Stimulated activated CD4-positive, alpha-beta T cell treated with anti-CD3 and anti-CD28 coated beads, Interleukin-15, amount 100 ng/mL, for 24 hours (primary cell): ENCODE measurements at places on chromosomes 16 and 17.
A peak's percentile ranks its signal among the peaks of the same experiment; 100 is the strongest.

DNA sequence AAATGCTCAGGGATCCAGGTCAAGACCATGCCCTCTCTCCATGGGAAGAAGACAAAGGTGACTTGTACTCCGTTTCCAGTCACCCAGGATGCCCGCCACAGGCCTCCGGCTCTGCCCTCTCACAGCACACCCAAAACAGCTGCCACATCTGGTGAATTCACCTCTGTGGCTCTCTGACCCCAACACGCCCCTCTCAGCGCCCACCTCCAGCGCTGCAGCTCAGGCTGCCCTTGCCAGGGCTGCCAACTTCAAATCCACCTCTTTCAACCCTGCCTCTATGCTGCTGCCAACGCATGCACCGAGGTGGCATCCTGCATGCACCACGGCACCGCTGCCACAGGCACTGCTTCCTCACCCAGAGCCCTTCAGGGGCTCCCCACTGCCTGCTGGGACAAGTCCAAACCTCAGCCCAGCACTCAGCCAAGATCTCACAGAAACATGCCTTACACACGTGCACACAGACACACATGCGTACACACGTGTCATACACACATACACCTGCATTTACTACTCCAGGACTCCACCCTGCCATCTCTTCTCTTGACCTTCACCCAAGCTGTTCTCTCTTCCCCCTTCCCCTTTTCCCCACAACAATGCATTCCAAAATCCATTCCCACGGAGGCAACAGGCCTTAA lies 7.5 kb downstream of the HID1 start:
- DNase-seq: no peak

DNA sequence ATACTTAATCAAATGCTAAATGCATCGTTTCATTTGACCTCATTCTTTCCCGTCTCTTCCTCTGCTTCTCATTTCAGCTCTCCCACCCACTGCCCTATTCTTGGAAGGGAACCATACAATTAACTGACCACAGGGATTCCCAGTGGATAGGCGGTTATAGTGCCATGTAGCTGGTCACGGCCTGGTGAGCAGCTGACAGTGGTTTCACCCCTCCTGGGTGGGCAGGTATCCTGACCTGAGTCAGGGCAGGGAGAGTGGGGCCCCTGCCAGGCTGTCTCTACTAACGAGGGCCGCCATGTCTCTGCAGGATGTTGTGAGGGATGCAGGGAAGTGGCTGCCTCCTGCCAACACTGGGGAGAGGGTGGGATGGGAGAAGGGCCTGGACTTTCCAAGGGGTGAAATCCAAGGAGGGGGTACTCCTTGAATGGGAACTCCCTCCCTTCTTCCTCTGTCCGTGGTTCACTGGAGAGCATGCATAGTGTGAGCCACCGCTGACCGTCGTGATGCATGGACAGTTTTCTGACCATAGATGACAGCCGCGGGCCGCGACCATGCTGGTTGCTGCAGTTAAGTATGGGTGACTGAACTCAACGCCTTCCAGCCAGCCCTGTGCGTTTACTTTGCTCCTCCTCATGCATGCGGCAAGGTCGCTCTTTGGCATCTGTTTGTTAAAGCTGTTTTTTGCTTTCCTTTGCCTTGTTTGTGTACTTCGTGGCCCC lies 95.9 kb downstream of the RPTOR start:
- DNase-seq: no peak

DNA sequence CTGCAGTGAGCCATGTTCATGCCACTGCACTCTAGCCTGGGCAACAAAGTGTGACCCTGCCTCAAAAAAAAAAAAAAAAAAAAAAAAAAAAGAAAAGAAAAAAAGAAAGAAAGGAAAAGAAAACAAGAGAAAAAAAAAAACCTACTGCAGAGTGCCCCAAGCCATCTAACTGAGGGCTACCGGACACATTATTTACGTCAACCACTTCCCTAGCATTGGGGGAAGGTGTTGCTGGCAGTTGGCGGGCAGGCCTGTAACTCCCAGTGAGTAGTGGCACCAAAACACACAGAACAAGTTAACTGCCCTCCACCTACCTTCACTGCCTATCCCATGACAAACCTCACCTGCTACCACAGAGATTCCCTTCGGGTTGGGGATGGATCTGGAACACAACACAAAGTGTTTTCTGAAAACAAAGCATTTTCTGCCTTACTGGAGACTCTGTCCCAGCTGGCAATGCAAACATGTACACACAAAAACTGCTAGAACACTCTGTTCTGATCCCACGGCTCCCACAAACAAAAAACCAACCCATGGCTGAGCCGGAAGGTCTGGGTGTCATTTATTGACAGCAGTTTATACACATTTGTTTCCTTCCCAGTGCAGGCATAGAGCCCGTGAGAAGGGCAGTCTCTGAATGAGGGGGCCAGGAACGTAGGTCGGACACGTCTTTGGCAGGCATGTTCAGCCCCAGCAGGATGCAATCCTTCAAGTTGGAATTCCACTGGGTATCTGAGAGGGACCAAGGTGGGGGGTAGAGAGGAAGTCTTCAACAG lies 11.0 kb downstream of the PHB1 start:
- DNase-seq: no peak

DNA sequence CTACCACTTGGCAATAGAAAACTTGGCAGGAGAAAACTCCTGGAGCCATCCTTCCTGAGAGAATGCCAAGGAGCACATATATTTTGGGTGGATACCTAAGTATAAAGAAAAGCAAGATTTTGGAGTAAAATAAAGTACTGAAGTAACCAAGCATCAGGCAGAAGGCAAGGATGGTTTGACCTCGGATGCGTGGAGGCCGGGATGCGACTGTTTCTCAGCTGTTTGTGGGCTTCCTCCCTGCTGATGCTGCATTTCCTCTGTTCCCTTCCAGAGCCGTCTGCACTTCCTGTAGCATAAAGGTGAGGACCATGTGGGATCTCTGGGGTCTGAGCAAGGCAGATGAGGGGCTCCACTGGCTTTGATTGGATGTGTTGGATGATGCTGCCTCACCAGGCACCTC lies 5.5 kb upstream of the TCF25 start:
- DNase-seq: no peak

DNA sequence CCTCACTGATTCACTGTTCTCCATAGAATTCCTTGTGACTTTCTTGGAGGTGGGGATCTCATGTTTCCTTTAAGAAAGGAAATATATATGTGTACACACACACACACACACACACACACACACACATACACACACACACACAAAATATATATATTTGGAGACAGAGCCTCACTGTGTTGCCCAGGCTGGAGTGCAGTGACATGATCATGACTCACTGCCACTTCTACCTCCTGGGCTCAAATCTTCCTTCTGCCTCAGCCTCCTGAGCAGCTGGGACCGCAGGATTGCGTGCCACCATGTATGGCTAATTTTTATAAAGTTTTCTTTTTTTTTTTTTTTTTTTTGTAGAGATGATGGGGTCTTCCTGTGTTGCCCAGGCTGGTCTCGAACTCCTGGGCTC lies 45.9 kb downstream of the CDH13 start:
- DNase-seq: no peak

- peak; percentile 13 for DNase-seq
These were observed 155.3 kb downstream of the AIPL1 start for GRCh38 chr17:6279659-6280058.

DNA sequence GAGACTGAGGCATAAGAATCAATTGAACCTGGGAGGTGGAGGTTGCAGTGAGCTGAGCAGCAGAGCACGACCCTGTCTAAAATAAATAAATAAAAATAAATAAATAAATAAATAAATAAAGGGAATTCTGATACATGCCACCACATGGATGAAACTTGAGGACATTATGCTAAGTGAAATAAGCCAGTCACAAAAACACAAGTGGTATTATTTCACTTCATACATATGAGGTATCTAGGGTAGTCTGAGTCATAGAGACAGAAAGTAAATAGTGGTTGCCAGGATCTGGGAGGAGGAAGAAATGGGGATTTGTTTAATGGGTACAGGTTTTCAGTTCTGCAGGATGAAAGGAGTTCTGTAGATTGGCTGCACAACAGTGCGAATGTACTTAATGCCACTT lies 16.3 kb downstream of the PIPOX start:
- no peak for DNase-seq

DNA sequence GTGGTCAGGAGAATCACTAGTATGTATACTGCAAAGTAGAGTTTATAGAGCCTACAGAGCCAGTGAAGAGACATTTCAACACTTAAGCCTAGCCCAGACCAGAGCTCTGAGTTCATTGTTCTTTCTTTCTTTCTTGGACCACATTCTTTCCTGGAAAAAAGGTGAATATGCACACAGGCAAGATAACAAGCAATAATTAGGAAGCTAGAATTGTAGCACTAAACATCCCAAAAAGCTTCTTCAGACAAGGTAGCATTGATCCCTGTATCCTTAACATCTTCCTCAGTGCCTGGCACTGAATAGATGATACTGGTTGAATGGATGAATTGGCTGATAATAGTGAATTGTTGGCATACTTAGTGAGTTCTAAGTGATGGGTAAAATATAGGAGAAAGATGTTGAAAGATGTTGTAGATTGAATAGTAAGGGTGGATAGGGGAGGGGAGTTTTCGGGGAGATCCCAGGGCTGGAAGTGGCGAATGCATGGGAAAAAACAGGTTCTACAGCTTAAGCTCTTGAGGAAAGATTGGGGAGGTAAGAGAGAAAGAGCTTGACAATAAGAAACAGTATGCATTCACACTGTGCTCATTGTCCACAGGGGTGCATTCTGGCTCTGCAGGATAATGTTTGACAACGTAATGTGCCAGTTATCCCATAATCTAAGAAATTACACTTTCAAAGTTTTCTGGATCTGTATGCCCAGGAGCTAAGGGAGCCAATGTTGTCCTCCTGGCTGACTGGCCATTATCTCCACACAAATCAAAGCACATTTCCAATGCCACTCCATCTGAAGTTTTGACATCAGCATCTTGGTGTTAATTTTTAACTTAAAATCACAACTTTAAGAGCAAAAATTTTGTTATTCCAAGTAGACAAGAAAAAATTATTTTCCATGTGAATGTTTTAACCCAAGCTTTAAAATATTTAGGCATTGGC lies 35.6 kb downstream of the TUBD1 start:
- DNase-seq: no peak

DNA sequence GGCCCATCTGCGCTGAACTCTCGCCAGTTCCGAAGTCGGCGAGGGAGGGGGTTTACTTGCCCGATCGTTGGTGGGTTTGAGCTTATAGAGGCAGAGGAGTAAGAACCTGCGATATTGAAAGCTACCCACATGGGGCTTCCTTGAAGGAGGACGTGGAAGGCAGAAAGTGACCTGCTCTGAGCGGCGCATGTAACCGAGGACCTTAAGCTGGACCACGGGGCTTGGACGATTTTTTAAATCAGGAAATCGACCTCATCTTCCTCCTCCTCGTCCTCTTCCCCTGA lies 2.0 kb downstream of the PRAC2 start:
- no peak for DNase-seq

- peak; percentile 67 for DNase-seq
These were observed 6.1 kb upstream of the RNF157 start for GRCh38 chr17:76246080-76247066.

DNA sequence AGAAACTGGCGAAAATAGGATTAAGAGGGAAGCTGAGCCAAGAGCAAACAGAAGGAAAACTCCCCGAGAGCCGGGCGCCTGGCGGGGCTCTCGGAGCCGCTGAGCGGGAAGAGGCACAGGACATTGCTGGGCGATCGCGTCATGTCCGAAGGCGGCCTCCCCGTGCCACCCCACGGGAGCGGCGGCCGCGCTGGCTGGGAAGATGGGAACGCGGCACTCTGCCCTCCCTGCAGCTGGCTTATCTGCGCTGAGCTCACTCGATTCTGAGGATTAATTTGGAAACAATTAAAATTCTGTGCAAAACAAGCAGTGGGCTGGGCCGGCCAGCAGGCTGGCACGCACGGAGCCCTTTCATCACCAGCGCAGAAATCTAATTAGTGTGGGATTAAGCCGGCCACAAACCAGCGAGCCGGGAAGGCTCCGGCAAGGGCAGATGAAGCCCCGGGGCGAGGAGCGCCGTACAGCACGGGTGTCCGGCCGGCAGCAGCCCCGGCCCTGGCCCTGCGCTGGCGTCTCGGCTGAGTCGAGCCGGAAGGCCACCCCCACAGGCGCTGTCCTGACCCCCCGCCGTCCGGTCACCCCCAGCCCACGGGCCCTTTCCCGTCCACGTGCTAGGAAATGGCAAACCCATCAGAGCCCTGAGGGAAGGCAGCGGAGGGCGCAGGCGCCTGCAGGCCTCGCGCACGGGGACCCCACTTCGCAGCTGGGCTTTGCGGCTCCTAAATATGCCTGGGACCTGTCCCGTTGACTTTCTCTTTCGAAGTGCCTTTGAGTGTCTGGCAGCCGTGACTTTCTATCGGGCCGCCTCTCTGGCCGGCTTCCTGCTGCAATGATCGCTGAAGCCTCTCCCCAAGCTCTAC lies 37.9 kb downstream of the SOX8 start:
- no peak for DNase-seq

DNA sequence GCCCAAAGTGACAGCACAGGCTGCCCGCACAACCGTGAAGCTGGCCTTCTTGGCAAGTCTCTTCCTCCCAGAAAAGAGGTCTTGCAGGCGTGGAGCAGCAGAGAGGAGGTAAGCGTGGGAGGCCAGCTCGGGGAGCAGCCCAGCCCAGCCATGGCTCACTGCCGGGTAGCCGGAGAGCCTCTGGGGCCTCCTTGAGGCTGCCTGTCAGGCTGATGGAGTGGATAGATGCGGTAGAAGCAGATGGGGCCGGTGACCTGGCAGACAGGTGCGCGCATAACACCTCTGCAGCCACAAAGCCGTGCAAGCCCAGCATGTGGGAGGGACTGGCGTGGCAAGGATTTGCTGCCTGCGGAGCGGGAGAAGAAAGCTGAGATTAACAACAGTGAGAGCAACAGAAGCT lies 17.1 kb upstream of the DOK4 start:
- DNase-seq: no peak

DNA sequence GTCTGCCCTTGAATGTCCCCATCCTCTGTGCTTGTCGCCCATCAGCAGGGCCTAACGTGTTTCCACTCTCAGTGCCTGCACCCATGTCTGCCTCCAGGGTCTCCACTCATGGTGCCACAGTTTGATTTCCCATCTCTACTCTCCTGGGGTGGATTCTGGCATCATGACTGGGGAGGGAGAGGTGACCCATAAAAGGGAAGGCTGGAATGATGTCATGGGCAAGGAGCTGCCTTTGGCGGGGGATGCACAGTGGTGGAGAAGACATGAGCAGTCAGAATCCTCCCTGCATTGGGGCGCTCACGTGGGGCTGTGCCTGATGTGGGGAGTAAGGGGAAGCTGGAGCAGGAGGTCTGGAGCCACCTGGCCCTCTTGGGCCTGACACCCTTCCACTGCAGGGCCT lies 100.9 kb downstream of the USP22 start:
- no peak for DNase-seq

- DNase-seq: peak; percentile 8
These were observed 97.1 kb downstream of the TMEM100 start for GRCh38 chr17:55625521-55625920.

DNA sequence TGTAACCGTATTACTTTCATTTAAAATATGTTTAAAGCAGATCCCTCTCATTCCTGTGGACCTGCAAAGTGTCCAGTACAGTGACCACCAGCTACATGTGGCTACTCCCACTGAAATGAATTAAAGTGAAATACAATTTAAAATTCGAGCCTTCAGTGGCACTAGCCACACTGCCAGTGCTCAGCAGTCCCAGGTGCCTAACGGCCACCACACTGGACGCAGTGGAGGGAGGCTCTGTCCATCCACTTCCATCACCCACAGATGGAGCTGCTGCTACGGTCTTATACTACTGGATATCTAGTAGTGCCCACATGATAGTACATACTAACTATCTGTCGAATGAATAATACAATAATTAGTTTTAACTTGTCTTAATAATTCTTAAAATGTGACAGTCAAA lies 2.3 kb upstream of the CBX2 start:
- DNase-seq: no peak
